ENCODE measurements at places on chromosomes 1 and 21. TPM values are rescaled to one million over a fixed set of nuclear protein-coding genes. Genes with fewer than 3 reads are reported as not detected.

The LAMB3 gene
- total RNA-seq = 0.33 TPM

The TCP10L gene
- 0.17 TPM for total RNA-seq

The COL24A1 gene
- total RNA-seq = not detected

The LAX1 gene
- total RNA-seq = not detected

The IFNLR1 gene
- total RNA-seq = not detected

The EXTL2 gene
- 16.8 TPM for total RNA-seq

The OPTC gene
- not detected for total RNA-seq

The TAS1R3 gene
- total RNA-seq = 0.11 TPM

The ATP1A2 gene
- total RNA-seq = not detected

The CTH gene
- 1.0 TPM for total RNA-seq

The NOS1AP gene
- total RNA-seq = under 0.01 TPM

The CYP4X1 gene
- total RNA-seq = 0.87 TPM

The VSIG8 gene
- total RNA-seq = not detected

The ZNF593OS gene
- total RNA-seq = not detected

The SPRR5 gene
- total RNA-seq = not detected

The A3GALT2 gene
- total RNA-seq = 0.09 TPM

The WDR64 gene
- under 0.01 TPM for total RNA-seq

The ZNF691 gene
- 6.0 TPM for total RNA-seq

Data from dermis lymphatic vessel endothelial cell (primary cell).